Hypothalamus (tissue), 51 donors: ENCODE measurements at places on chromosomes 5 and 9.

DNA sequence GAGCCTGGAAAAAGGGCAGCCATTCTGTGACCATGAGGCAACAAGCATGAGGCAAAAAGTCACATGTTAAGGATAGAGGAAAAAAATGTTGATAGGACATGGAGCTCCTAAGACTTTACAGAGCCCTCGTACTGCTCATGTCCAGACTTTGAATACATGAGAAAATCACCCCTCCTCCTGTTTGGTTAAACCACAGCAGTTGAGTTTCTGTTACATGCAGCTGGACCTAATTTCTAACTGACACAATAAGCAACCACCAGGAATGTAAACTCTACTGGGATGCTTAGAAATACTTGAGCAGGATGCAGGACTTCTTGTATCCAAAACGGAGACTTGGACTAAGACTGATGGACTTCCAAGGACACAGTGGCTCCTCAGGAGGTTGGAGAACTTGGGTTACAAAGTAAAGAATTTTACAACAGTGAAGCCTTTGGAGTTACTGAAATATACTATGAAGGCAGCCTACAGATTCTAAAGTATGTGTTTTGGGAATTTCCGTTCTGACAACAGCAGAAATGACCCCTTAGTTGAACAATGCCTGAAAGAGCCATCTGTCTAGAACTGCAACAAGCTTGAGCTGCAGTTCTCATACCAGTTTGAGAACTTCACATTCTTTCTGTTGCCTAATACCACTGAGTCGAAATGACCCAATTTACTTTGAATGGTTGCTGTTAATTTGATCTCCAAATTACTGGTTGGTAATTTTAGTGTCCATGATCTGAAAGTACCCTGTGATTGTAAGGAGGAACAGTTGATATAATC, 268.9 kb downstream of the PIK3R1 start:
- DNase-seq, result no peak

DNA sequence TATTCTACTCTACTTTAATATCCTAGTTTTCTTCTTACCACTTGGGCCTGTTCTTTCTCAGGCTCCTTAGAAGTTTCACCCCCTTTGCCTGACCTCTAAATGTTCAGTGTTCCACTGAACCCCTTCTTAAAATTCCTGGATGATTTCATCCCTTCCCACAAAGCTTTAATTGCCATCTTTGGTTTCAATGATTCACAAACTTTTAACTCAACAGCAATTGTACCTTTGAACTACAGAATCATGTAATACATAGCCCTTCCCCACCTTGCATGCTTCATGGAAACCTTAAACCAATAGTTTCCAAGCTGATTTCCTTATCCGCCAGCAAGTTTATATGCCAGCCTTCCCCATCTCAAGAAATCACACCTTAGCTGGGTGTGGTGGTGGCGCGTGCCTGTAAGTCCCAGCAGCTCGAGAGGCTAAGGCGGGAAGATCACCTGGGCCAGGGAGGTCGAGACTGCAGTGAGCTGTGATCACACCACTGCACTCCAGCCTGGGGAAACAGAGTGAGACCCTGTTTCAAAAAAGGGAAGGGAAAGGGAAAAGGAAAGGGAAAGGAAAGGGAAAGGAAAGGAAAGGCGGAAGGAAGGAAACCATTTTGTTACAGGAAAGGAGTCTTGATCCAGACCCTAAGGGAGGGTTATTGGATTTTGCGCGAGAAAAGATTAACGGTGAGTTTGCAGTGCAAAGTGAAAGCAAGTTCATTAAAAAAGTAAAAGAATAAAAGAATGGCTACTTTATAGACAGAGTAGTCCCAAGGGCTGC, 1023.7 kb upstream of the DMAC1 start:
- no peak for DNase-seq

DNA sequence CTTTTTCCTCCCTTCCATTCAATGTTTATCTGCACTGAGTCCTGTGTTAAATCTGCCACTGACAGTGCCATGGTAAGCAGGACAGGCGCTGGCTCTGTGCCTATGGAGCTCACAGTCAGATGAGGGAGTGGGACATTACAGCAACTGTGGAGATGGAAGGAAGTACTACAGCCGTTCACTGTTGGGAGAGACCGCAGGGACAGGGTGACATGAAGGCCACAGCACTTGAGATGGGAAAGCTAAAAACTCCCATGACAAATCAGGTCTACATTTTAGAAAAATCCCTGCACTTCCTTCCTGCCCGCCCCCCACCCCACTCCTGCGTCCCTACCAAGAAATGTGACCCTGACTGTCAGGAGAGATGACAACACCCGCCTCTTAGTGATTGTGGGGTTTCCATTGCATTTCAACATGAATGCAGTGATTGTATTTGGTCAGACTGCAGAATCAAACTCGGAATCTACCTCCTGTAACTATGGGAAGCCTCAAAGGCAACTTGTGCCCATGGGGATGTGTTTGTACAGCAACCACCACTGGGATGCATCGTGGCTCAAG, 56.4 kb downstream of the GTF3C4 start:
- DNase-seq, result no peak

- DNase-seq, result no peak
Observed at GRCh38 chr9:75941066-75941465, 50.6 kb downstream of the PCSK5 start.

DNA sequence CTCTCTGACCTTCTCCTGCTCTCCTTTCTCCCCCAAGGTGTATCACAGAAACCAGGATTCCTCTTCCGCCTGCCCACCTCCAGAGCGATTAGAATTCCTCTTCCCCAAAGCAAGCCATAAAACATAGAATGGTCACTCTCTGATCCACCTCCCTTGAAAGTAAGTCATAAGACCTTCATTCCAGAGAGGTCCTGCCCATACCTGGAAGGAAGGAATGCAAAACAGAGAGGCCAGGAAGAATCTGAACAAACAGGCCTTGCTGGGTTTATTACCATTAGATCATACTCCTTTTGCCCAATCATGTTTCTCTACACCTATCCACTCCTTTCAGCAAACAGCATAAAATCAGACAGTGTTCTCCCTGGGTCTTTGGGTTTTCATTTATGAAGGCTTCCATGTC, 21.0 kb downstream of the CDKL3 start:
- DNase-seq, result no peak
